Stimulated activated naive B cell treated with anti-CD40 and anti-IgM and Interleukin-4, amounts not matched to agents 10 μg/mL and 1 μg/mL and 100 μg/mL, for 72 hours (primary cell): ENCODE measurements at places on chromosomes 4 and X.
A peak's percentile ranks its signal among the peaks of the same experiment; 100 is the strongest.

DNA sequence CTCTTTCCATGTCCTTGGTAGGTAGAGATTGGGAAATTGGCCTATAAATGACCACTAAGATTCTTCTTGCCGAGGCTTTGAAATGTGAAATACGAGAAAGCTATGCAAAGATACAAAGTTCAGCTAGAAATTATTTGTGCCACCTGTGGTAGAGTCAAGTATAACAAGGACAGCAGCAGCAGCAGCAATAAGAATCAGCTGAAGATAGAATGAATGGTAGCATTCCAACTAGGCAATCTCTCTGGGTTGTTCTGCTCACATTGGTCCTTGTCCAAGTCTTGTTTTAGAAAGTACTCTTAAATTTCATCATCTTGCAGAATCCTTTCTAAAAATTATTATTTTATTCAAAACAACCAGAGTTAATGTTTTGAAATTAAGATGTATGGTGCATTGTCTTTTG is 67.8 kb upstream of the PCDH10 start:
- no peak for DNase-seq

GRCh38 chr4:184645904-184646610 is 3.2 kb downstream of the CASP3 start:
- no peak for DNase-seq

DNA sequence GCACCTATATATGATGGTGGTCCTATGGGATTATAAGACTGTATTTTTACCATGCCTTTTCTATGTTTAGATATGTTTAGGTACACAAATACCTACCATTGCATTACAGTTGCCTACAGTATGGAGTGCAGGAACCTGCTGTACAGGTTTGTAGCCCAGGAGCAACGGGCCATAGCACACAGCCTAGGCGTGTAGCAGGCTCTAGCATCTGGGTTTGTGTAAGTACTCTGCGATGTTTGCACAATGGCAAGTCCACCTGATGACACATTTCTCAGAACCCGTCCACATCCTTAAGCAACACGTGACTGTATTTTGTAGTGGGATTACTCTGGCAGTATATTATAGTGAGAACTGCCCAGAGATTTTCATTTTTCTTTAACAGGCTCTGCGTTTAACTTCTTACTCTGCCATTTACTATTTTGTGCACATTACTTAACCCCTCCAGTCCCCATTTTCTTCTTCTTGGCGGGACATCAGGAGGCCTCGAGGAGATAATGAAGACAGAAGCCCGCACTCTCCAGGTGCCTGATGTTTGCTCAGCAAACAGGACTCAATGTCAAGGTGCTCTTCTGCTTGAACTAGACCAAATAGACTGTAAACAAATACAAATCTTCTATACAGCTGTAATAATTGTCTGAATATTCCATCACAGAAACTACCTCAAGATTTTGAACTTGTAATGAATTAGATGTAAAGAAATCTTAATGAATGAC is 102.0 kb upstream of the PDLIM3 start:
- no peak for DNase-seq

DNA sequence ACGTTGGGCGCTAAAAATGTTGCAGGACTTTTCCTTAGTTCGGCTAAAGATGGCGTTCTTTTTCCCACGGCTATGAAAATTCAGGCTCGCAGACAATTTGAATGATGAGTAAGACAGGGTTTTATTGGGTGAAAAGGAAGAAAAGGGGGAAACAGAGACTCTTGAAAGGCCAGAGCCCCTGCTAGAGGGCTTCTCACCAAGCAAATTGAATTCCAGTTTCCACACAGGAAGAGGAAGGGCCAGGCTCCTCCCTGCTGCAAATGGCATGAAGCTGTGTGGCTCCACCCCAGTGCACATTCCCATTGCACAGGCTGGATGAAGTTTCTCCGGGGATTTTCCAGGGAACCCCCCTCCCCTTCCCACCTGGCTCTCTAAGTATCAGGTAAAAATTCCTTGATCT is 210.9 kb downstream of the KLHL4 start:
- DNase-seq = no peak

GRCh38 chr4:1901127-1901526 is 29.9 kb downstream of the NSD2 start:
- no peak for DNase-seq

DNA sequence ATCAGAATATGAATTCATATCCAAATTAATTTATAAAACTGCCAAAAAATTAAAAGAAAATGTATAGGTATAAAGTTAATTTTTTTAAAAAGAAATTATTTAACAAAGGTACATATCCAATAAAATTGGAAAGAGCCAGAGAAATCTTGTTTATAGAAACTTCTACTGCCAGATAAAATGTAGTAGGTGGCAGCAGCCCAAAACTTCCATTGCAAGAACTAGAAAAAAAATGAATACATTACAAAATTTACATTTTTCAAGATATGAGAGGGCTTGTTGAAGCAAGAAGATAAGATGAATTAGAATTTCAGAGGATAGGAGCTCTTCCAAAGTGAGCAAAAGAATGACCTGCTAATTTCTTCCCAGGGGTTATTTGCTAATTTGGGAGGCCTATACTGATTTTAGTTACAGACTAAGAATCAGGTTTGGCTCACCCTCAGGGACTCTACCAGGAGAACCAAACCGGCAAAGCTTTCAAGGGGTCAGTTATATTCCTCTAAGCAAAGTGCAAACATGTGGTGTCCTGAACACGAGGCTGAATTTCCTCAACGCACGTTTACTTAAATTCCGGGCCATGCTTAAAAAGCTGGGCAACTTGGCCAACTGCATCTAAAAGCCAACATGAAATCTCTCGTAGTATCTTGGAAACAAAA is 17.5 kb downstream of the ANKRD50 start:
- DNase-seq = no peak

GRCh38 chr4:76748649-76749048 is 149.3 kb downstream of the SOWAHB start:
- DNase-seq = no peak

DNA sequence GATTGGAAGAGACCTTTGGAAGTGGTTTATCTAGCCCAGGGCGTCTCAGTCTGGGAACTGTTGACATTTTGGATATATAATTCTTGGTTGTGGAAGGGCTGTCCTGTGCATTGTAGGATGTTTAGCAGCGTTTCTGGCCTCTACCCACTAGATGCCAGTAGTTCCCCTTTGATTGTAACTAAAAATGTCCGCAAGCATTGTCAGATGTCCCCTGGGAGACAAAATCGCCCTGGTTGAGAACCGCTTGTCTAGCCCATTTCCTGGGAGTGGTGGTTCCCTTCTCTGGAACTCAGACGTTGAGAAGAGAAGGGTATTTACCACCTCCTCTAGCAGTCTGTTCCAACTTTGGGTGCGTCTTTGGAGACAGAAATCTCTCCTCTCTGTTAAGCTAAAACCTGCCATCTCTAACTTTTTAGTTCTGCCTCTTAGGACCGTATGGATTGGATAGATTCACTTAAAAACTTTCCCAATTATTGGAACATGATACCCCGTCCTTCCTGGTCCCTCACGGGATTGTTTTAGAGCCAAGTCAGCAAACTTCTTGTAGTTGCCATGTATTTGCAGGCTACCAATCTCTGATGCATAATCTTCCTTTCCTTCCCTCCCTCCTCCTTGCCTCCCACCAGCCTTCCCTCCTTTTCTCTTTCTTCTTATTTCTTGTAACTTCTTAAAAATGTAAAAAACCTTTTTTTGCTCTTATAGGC is 13.9 kb downstream of the TMEM165 start:
- peak; percentile 58 for DNase-seq

- DNase-seq = no peak
Measured at GRCh38 chr4:168695288-168695687, 198.4 kb downstream of the PALLD start.

- no peak for DNase-seq
Measured at GRCh38 chrX:30973784-30974427, 84.9 kb upstream of the TAB3 start.

DNA sequence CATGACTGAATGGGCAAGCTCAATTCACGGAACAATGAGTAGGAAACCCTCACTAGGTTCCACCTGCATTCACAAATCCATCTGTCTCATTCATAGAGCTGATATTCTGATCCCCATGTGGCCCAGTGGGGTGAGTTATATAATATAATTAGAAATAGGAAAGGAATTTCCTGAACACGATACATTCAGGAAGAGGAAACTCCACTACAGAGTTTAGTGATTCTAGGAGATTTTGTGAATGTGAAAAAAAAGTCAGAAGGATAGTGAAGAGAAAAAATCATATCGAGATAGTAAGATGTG is 471.2 kb downstream of the GASK1B start:
- DNase-seq = no peak

GRCh38 chr4:136088211-136088867 is 1444.0 kb downstream of the PCDH18 start:
- DNase-seq = no peak

DNA sequence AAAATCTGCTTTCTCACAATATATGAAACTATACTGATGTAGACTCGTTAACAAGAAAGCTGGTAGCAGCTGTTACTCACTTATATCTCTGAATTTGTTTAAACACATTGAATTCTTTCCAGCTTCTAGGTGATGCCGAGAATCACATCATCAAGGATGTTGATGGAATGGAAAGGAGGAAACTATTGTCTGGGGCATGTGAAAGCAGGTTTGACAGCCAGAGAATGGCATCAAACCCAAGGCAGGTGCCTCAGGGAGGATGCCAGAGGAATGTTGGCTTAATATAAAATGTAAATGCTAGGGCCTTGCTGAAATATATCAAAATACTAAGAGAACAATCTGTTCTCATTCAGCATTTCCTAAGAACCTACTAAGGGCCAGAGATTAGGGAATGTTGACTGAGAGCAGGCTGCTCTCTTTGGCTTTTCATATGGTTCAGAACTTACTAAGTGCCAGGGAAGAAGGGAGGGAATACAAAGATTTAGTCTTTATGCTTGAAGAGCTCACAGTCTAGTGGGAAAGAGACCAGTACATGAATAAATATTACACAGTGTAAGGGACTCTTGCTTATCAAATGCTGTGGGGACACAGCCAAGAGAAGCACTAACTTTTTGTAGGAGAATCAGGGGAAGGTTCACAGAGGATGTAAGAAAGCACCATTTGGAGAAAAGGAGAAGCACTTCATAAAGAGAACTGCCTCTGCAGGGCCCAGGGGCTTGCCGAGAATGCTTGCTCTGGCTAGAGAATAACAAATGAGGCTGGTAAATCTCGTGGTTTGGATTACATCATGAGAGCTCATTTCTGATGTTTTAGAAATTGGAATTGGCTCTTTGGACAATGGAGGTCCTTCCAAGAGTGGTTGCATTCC is 14.7 kb downstream of the SLIT2 start:
- no peak for DNase-seq

DNA sequence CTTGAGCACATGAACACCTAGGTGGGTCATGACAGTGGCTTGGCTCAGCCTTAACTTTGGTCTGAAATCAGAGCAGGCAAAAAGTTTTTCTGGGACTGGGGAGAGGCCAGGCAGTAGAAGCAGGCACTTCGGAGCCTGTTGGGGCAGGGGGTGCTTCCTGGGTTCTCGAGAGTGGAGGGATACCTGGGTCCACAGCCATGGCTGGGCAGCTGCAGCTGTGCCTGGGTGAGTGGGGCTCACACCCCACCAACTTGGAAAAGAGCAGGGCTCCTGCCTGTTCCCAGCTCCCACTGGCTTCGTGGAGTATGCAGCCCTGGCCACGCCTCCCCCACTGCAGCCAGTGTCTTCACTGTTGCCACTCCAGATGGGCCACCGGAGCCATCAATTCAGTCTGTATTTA is 56.4 kb upstream of the NUDT6 start:
- DNase-seq = no peak

GRCh38 chrX:17030580-17031270 is 84.3 kb downstream of the REPS2 start:
- no peak for DNase-seq

- DNase-seq = no peak
Measured at GRCh38 chr4:175560604-175561003, 251.5 kb downstream of the GPM6A start.

GRCh38 chrX:16082470-16083085 is 40.8 kb upstream of the GRPR start:
- DNase-seq = no peak

GRCh38 chr4:118557298-118557851 is 127.8 kb upstream of the METTL14 start:
- no peak for DNase-seq
